ENCODE measurements at places on chromosomes 16 and 17.

- DNase-seq: no peak
These were observed 33.1 kb upstream of the HERPUD1 start for GRCh38 chr16:56898847-56899246.

DNA sequence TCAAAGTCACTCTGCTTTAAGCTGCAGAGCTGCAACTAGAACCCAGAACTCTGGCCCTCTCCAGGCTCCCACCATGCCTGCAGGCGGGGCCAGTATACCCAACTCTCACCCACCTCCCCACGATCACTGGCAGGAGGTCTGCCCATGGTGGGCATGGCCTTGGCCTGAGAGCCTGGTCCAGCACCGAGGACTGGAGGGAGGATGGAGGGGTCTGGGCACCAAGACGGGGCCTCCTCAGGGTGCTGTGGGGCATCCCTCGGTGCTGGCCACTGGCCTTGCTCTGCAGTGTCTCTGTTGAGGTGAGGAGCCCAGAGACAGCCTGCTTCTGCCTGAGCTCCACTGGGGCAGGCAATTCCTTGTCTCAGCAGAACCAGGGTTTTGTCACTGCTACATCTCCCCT, 1.5 kb upstream of the KRT16 start:
- DNase-seq: no peak

DNA sequence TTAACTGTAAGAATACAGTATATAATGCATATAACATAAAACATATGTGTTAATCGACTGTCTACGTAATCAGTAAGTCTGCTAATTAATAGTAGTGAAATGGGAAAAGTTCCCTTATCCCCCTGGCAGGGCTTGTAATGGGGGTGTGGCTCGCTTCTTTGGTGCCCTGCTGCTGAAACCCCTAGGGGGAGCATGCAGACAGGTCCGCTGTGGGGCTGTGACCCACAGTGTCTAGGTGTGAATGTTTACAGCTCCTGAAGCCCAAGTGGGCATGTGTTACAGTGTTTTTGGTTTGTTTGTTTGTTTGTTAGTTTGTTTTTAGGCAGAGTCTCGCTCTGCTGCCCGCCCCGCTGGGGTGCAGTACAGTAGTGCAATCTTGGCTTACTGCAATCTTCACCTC, 495.7 kb downstream of the SHISA9 start:
- no peak for DNase-seq

DNA sequence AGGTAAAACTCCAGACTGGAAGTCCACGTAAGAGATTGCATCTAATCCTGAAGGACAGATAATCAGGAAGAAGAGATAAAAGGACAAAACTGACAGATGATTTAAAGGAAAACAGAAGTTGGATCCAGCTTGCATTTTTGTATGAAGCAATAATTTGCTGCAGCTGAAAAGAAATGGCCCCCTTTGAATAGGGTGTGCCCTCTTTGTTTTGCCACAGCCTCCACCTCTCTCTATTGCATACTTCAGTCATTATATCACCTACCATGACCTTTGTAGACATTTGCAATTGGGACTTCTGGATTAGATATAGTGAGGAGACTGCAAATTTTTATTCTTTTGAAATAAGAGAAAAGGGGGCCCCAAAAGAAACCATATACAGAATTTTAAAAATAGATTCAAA, 8.1 kb downstream of the NOG start:
- no peak for DNase-seq
